ENCODE measurements at places on chromosomes 3 and 15.

DNA sequence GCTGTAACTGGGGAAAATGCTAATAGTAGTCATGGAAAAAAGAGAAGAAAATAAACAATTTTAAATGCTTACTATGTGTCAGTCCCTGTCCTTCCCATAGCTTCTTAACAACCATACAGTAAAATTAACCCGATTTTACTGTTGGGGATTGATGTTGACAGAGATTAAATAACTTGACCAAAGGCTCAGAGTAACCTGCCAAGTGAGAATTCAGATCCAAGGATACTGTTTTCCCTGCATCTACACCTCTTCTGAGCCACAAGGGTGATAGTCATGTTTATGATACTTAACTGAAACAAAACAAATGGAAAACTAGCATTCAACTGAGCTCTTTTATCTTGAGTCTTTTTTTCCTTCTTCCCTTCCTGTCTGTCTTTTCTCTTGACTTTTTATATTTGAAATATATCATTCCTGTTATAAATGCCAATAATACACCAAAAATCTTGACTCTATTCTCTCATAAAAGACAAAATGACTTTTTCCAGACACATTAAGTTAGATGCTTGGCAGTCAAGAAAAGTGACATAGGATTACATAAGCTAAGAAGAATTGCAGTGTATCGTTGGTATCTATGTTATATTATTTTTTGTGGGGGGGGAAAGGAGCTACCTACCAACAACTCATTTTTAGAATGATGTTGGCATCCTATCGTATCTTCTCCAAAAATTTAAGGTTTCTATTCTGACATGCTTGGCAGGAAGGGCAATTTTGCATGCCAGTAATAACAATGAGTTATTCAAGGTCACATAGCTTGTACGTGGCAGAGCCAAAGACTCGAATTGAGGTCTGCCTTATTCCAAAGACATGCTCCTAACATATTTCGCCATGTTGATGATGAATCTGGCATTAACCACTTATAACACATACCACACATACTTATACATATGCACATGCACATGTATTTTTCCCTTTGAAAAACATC is 306.6 kb upstream of the KCNH8 start:
- no peak for DNase-seq

GRCh38 chr15:100959066-100960050 is 40.2 kb downstream of the LRRK1 start:
- no peak for DNase-seq

DNA sequence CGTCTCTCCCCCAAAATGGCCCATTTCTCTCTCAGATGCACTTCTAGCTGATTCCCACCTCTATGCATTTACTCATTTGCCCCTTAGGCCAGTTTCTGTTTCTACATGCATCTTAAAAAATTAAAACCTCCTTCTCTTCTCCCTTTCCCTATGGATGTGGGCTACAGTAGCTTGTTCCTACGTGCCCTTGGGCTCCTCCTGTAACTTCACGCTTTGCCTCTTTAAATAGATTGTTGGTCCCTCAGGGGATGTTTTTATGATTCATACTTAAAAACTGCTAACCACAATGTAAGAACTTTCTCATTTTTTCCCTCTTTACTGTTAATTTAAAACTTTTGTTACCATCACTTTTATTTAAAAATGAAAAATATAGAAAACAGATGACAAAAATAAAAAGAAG is 185.6 kb upstream of the MRPL3 start:
- DNase-seq = no peak

DNA sequence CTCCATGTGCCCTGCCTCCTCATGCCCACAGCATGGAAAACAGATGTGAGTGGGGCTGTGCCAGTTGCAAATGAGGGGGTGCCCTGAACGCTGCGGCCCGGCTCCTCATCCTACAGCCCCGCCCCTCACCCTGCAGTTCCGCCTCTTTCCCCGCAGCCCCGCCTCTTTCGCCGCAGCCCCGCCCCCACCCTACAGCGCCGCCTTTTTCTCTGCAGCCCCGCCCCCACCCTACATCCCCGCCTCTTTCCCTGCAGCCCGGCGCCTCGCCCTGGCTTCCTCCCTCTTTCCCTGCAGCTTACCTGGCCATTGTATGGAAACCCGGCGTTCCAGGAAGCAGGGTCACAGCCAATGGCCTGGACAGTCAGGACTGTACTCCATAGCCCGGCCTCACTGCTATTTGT is 284.9 kb downstream of the TLE3 start:
- no peak for DNase-seq

- DNase-seq = no peak
These were observed 142.7 kb upstream of the IGF1R start for GRCh38 chr15:98505611-98506031.

- DNase-seq = peak; percentile 17
These were observed 10.9 kb downstream of the MESP1 start for GRCh38 chr15:89740137-89740536.

All from kidney (tissue), 22 donors.